ENCODE measurements at places on chromosomes 7 and 10.

DNA sequence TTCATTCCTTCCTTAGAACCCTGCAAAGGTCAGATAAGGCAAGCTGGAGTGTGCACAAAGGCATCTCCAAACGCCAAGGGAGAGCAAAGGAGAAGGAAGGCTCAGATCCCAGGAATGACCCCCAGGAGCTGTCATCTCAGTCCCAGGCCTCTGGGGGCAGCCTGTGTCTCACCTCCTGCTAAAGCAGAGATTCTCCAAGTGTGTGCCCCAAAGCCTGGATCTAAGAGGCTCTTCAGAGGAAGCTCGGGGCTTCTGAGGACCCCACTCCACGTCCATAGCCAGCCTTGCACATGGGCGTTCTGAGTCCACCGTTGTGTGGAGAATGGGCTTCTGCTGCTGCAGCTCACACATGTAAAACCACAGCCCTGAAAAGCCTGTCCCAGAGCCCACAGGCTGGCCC lies 5.1 kb upstream of the GRID1 start:
- DNase-seq = no peak

DNA sequence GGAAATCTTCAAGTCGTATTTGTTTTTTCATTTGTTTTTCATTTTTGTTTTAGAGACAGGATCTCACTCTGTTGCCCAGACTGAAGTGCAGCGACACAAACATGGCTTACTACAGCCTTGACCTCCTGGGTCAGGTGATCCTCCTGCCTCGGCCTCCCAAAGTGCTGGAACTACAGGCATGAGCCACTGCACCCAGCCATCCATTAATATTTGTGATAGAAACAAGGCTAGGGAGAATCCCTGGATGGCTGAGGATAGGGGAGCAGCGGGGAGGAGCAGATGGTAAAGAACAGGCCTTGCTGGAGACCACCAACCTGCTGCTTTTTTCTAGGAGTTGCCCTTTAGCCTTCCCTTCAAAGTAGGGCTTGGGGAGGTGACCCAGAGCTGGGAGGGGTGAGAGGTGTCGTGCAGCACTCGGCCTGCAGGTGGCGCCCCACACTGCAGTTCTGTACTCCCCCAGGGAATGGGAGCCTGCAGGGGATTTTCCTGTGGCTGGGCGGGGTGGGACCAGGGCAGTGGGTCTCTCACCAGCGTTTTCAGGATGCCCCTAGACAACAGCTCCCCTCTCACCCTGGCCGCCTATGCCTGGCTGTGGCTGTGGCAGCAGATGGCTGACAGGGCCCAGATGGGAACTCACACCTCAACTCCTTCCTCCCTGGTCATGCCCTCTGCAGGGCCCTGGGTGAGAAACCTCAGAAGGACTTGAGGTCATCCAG lies 12.6 kb upstream of the CDH23 start:
- DNase-seq = no peak

- DNase-seq = no peak
Measured at GRCh38 chr10:5614155-5614721, 52.2 kb downstream of the ASB13 start.

DNA sequence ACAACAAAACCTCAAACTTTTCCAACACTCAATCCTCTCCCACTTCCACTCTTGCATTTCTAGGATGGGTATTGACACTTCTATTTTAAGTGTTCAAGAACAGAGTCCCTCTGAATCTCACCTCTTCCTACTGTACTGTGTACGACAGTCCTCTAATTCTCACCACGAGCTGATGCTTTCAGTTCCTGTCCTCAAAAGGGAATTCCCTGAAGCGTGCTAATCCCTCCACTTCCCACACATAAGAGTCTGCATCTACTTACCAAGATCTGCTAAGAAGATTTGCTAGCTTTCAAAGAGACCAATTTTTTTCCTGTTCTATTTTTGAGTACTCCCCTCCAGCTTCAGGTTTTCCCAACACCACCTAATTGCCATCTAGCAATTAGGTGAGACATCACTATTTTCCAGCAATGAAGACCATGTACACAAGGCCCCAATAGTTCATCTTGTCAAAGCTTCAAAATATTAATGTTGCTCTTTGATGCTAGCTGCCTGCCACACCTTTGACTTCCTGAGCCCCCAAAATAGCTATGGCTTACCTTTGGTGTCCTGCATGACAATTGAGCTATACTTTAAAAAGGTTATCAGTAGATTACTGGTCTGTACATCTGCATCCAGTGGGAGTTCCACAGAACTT lies 54.4 kb downstream of the ARMH3 start:
- no peak for DNase-seq

- no peak for DNase-seq
Measured at GRCh38 chr7:93823621-93824020, 66.9 kb downstream of the TFPI2 start.

DNA sequence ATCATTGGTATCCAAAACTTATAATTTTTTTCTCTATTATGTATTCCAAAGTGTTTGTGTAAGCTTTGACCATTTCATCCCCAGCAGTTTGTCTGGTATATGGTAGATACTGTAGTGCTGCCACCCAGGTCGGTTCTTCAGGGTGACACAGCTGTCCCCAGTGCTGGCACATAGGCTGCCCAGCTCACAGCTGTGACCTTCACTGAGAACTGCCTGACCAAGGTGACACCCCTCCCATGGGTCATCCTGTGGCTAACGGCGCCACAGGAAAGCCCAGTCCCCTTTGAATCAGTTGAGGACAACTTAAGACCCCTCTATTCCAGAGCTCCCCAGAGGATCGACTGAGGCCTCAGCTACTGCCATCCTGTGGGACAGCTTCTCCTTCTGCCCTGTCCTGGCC lies 644.2 kb upstream of the FOXK1 start:
- no peak for DNase-seq

DNA sequence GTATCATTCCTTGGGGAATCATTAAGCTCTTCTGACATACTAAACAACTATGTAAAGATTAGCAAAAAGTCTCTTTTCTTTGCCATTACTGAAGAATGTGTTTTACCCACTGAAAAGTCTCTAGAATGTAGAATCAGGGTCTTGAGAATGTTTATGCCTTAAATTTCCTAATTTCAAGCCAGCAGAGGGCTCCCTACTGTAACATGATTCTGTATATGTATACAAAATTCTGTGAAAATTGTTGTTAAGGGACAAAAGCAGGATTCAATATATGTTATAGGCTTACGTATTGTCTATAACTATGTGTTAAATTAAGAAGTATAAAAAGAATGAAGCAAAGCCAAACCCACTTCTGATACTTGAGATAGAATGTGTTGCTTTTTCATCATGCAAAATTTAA lies 296.9 kb upstream of the DGKB start:
- no peak for DNase-seq

DNA sequence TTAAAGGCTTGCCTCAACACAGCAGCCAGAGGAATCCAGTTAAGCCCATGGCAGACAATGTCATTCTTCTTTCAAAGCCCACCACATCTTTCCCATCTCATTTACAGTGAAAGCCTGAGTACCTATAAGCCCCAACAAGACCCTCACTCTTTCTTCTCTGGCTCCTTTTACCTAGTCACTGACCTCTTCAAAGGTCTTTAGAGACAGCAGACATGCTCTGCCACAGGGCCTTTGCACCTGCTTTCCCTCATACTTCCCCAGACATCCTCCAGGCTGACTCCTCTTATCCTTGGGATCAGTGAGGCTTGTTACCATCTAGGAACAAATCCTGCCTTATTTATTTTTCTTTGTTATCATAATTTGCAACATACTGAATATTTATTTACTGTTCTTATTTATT lies 17.8 kb downstream of the HYAL4 start:
- no peak for DNase-seq

- no peak for DNase-seq
Measured at GRCh38 chr7:117322741-117323304, at the start of gene WNT2. Gene WNT2, minus strand, starts transcription at chr7:117323058. Its CDS starts 69 bp downstream, at chr7:117322989.

DNA sequence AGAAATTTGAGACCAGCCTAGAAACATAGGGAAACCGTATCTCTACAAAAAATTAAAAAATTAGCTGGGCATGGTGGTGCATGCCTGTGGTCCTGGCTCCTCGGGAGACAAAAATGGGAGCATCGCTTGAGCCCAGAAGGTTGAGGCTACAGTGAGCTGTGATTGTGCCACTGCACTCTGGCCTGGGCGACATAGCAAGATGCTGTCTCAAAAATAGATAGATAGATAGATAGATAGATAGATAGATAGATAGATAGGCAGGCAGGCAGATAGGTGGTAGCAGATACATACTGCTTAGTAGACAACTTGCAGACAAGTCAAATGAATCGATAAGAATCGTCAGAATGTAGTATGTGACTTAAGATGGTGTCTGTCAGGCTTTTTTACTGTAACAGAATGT lies 106.9 kb downstream of the SND1 start:
- DNase-seq = no peak

DNA sequence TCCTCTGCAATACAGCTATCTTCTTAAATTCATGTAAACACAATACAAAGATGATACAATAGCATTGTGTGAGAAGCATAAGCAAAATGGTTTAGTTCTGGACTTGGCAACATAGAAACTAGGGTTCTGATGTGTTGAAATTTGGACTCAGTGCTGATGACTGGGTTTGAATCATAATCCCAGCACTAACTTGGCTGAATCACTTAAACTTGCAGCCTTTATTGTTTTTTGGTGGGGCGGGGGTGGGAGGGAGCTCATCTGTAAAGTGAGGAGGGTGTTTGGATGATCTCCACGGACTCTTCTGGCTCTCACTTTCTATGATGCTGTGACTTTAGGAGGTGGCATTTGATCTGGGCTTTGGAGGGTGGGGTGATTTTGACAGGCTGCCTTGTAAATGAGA lies 158.2 kb downstream of the WNT2 start:
- DNase-seq = no peak

DNA sequence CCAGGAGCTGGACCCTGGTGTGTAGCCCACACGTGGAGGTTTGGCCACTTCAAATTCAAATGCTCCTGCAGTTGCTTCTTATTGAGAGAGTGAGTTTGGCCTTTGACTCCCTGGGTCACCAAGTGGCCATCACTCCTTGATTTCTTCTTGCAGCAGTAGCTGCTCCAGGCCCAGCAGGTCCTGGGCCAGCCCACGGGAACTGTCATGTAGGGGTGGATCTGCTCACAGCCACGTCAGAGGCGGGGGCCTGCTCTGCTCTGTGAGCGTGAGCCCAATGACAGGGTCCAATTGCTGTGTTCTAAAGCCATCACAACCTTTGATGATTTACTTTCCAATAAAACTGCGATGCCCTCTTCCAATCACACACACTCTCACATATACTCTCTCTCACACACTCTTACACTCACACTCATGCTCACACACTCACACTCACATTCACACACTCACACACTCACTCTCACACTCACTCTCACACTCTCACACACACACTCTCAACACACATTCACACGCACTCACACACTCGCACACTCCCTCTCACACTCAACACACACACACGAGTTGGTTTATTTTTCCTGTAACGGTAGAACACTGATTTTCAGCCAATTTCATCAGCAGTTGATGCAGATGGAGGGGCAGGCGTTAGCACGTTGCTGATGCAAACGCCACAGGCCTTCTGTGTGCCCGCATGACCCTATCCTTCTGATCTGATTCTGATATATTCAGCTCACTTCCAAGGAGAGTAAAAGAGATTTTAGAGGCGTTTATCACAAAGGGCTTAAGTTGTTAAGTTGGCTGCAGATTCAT lies 210.7 kb upstream of the PPP2R2D start:
- no peak for DNase-seq

DNA sequence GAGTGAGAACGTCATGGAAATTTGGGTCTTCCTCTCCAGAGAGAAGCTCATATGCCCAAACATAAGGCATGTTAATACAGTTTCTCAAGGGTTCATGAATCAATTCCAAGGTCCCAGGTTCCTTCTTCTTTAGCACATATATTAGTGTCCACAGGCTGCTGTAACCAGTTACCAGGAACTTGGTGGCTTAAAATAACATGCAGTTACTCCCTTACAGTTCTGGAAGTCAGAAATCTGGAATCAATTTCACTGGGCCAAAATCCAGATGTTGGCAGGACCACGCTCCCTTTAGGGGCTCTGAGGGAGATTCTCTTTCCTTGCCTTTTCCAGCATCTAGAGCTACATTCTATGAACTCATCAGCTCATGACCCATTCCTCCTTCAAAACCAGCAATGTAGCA lies 64.8 kb downstream of the MRC1 start:
- DNase-seq = no peak

DNA sequence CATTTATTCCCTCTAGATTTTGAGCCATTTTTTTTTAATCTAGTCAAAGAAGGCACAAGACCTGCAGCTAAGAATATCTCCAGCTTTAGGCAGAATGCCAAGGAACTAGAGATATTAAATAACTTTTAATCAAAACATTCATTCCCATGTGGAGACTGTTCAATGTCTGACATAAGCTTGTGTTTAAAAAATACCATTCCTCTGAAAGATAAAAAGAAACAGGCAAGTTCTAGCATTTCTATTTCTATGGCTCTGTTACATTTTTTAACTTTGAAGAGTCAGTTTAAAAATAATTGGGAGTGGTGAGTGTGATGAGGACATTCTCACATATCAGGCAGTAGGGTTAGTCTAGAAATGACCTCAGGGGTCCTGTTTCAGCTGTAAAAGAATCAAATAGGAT lies 48.0 kb downstream of the RHOBTB1 start:
- no peak for DNase-seq

DNA sequence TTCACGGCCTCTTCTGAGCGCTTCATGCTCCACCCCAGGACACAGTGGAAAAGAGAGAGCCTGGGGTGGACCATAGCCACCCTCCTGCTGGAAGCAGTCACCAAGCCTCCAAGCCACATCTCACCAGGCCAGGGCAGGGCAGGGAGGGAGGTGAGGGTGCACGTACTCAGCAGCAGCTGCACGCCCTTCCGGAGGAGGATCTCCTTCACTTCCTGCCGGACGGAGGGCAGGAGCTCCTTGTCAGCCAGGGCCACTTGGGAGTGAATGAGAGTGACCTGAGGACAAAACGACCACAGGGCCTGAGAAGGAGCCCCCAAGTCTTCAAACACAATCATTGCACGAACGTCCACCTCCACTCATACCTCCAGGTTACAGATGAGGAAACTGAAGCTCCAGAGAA lies 15.0 kb downstream of the AIFM2 start:
- no peak for DNase-seq

DNA sequence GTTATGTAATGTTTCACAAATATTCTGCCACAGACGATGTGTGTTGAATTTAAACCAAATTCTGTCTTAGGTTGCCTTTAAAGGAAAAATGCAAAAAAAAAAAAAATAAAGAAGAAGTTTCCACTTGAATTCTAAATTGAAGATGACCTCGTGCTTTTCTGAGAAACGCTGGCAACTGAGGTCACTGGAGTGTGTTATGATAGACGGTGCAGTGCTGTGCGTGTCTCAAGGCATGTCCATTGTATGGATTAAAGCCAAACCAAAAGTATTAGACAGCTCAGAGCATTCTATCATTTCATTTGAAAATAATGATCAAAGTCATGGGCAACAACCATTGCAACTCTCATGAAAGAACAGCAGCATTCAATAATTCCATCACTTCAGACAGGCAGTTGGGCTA lies 483.9 kb downstream of the GRM8 start:
- no peak for DNase-seq

GRCh38 chr10:775245-776075 lies 86.0 kb upstream of the DIP2C start:
- DNase-seq = no peak

GRCh38 chr7:41872966-41873365 lies 170.1 kb upstream of the INHBA start:
- DNase-seq = no peak

Measured in cortex of kidney (tissue), 1 donor.